A549 treated with Hydrocortisone at 1 μM for 4 hours (cell line): ENCODE measurements at places on chromosomes 11 and 22. TPM values are rescaled to one million over a fixed set of nuclear protein-coding genes. Genes with fewer than 3 reads are reported as not detected.

The BRSK2 gene
- total RNA-seq: 4.9 to 6.6 TPM (median 6.4 TPM) in 5 replicates

The IFITM5 gene
- not detected in 5 replicates for total RNA-seq

The SLC5A1 gene
- 0.03 to 0.07 TPM (median 0.06 TPM) in 4 of 5 replicates, not detected in the other for total RNA-seq

The MAJIN gene
- total RNA-seq: not detected in 5 replicates

The ASPHD2 gene
- total RNA-seq: 1.0 to 1.6 TPM (median 1.2 TPM) in 5 replicates

The HSD17B12 gene
- 67.7 to 70.2 TPM (median 68.7 TPM) in 5 replicates for total RNA-seq

The OR8A1 gene
- not detected in 5 replicates for total RNA-seq

The MMP7 gene
- 21.8 to 34.2 TPM (median 23.2 TPM) in 5 replicates for total RNA-seq

The DEFB131B gene
- total RNA-seq: not detected in 5 replicates

The NAALADL1 gene
- total RNA-seq: not detected in 5 replicates

The PGA5 gene
- not detected in 5 replicates for total RNA-seq

The GPR83 gene
- 0.07 to 0.10 TPM (median 0.07 TPM) in 5 replicates for total RNA-seq

The OR2D2 gene
- not detected in 5 replicates for total RNA-seq

The HEPHL1 gene
- total RNA-seq: not detected in 5 replicates

The MRGPRE gene
- 0.08 to 0.22 TPM (median 0.18 TPM) in 4 of 5 replicates, not detected in the other for total RNA-seq

The VSIG10L2 gene
- not detected in 5 replicates for total RNA-seq

The PRDM11 gene
- total RNA-seq: 5.9 to 8.2 TPM (median 7.2 TPM) in 5 replicates

The OR4D5 gene
- not detected in 5 replicates for total RNA-seq

The ANKK1 gene
- 0.03 to 0.11 TPM (median 0.05 TPM) in 3 of 5 replicates, not detected in the others for total RNA-seq

The PTPN5 gene
- 0.02 TPM in 1 of 5 replicates, not detected in the others for total RNA-seq

The ALKBH8 gene
- total RNA-seq: 5.4 to 10.1 TPM (median 6.5 TPM) in 5 replicates

The NAALAD2 gene
- 0.03 TPM in 1 of 5 replicates, not detected in the others for total RNA-seq

The LYVE1 gene
- total RNA-seq: 0.54 to 1.2 TPM (median 1.1 TPM) in 5 replicates

The HDHD5 gene
- total RNA-seq: 40.9 to 45.0 TPM (median 44.7 TPM) in 5 replicates

The ZBTB16 gene
- total RNA-seq: 0.82 to 1.7 TPM (median 1.0 TPM) in 5 replicates

The NCR3LG1 gene
- total RNA-seq: 1.7 to 3.7 TPM (median 2.2 TPM) in 5 replicates

The OR4A16 gene
- total RNA-seq: not detected in 5 replicates

The JAML gene
- not detected in 5 replicates for total RNA-seq

The FAR1 gene
- 44.2 to 70.9 TPM (median 58.6 TPM) in 5 replicates for total RNA-seq

The KRTAP5-1 gene
- not detected in 5 replicates for total RNA-seq

The MS4A15 gene
- 0.07 TPM in 1 of 5 replicates, not detected in the others for total RNA-seq

The CLMP gene
- total RNA-seq: 17.7 to 27.3 TPM (median 26.0 TPM) in 5 replicates

The KIRREL3 gene
- 9.7 to 12.0 TPM (median 10.3 TPM) in 5 replicates for total RNA-seq

The GDPD5 gene
- total RNA-seq: 11.8 to 15.2 TPM (median 12.6 TPM) in 5 replicates
